ENCODE measurements at places on chromosomes 5 and 9.

GRCh38 chr9:28801144-28801799, 1228.0 kb upstream of the C9orf72 start:
- DNase-seq: no peak

GRCh38 chr5:131214609-131215227, 44.0 kb downstream of the LYRM7 start:
- no peak for DNase-seq

DNA sequence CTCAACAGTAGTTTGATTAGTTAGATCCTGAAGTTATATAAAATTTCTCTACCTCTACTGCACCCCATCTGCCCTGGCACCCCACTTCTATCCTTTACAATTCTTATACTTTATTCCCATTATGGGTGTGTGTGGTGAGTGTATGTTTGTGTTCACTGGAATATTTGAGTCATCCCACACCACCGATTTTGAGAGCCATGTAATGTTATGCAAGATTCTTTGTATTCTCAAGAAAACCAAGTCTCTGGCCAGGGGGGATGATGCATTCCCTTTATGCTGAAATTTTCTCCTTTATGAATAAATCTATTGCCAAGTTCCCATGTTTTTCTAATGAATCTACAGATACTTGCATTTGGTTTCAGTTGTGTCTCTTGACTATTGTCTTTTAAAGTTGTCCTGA, 266.8 kb downstream of the ARHGEF28 start:
- DNase-seq: no peak

DNA sequence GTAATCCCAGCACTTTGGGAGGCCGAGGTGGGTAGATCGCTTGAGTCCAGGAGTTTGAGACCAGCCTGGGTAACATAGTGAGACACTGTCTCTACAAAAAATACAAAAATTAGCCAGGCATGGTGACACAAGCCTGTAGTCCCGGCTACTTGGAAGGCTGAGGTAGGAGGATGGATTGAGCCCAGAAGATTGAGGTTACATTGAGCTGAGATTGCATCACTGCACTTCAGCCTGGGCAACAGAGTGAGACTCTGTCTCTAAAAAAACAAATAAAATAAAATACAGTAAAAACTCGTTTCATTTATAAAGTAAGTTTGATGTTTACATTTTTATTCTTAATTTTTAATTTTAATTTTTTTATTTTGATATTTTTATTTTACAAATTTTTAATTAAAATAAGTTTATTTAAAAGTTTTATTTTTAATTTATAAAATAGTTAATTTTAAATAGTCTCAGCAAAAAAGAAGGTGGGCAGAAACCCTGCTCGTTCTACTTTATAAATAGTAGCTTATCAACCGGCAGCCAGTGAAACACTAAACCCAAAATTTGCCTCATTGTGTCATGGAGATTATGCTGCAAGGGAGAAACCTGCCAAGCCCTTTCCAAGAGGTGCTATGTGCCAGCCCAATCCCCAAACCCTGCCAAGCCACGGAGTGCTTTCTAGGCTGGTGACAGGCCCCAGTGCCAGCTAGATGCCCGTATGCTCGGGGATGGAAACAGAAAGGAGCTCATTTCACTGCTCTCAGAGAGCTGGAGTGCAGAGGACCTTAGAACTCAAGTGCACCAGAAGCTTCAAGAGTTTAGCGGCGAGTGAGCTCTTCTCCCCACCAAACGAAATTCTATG, 38.9 kb downstream of the SERINC5 start:
- DNase-seq: peak; percentile 10

- no peak for DNase-seq
Observed at GRCh38 chr5:125835293-125836172, 587.7 kb upstream of the GRAMD2B start.
